Endothelial cell (in vitro differentiated cells): ENCODE measurements at places on chromosomes 2 and 18. TPM values are rescaled to one million over a fixed set of nuclear protein-coding genes. Genes with fewer than 3 reads are reported as not detected.

The RBM43 gene
- total RNA-seq = 5.7 TPM

The ZSWIM2 gene
- total RNA-seq = not detected

The MEP1B gene
- 0.15 TPM for total RNA-seq

The ASIC4 gene
- 1.6 TPM for total RNA-seq

The SLC19A3 gene
- 0.62 TPM for total RNA-seq

The ANXA4 gene
- total RNA-seq = 29.4 TPM

- no peak overlapping the region for H3K4me3 ChIP-seq
- no peak for DNase-seq
- H3K27me3 ChIP-seq = peaks cover 2% of the 10 kb centered on the region
- H3K36me3 ChIP-seq = no peaks in the 10 kb centered on the region
- no peak overlapping the region for H3K27ac ChIP-seq
Observed at GRCh38 chr2:44596537-44597320, 235.0 kb downstream of the CAMKMT start.

DNA sequence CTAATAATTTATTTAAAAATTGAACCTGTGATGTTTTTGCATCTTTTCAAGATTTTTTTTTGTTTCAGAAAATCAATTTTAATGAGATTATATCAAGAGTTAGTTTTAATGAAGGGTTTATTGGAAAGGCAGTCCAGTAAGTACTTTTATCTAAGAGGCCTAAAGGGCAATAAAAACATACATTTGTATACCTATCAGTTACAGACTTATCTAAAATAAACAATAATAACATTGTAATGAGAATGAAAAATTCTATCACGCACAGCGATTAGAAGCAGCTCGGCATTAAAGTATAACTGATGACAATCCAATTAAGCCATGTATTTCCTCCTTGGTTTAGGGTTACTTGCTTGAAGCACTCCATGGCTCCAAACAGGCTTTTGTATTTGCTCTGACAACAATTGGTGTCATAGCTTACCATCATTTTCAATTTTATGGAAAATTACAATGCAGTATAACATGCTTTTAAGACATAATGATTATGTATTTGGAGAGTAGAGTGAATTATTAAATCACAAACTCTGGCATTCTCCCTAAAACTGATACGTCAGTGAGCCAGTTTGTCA, 629.4 kb downstream of the TSN start:
- no peak overlapping the region for H3K27ac ChIP-seq
- peaks cover 2% of the 10 kb centered on the region for H3K27me3 ChIP-seq
- DNase-seq = no peak
- peaks cover 3% of the 10 kb centered on the region for H3K36me3 ChIP-seq
- no peak overlapping the region for H3K4me3 ChIP-seq

DNA sequence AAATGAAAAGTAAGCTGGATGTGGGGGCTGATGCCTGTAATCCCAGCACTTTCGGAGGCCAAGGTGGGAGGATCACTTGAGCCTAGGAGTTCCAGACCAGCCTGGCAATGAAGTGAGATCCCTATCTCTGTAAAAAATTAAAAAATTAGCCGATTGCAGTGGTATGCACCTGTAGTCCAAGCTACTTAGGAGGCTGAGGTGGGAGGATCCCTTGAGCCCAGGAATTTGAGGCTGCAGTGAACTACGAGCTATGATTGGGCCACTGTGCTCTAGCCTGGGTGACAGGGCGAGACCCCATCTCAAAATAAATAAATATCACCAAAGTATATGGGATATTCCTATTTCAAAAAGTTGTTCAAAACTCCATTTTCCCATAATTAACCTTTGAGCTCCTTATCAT, 101.1 kb upstream of the FZD5 start:
- H3K4me3 ChIP-seq = no peak overlapping the region
- no peak for DNase-seq
- H3K27me3 ChIP-seq = peaks cover 1% of the 10 kb centered on the region
- no peak overlapping the region for H3K27ac ChIP-seq

GRCh38 chr2:16244153-16244965, 304.0 kb downstream of the MYCN start:
- no peaks in the 10 kb centered on the region for H3K36me3 ChIP-seq
- H3K27ac ChIP-seq = no peak overlapping the region
- DNase-seq = no peak
- peaks cover 3% of the 10 kb centered on the region for H3K4me1 ChIP-seq
- peaks cover 7% of the 10 kb centered on the region for H3K27me3 ChIP-seq
- no peak overlapping the region for H3K4me3 ChIP-seq

DNA sequence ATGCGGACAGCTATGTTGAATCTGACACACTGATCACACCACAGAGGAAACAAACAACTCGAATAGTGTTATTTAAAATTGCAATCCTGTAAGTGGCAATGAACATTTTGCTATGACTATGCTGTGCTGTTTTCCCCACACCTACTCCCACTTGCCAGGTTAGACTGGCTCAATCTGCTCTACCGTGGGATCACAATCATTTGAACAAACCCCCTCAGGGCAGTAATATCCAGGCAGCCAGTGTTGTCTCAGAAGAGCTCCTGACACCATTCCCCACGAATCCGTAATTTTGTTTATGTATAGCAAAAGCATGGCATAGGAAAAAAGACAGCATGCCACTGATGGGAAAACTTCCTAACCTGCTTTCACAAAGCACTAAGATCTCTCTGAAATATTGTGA, 284.3 kb downstream of the ERBB4 start:
- no peaks in the 10 kb centered on the region for H3K36me3 ChIP-seq
- H3K27ac ChIP-seq = no peak overlapping the region
- H3K4me3 ChIP-seq = no peak overlapping the region
- no peaks in the 10 kb centered on the region for H3K27me3 ChIP-seq
- no peak for DNase-seq

- no peak for DNase-seq
- H3K27ac ChIP-seq = peak overlapping the region; percentile 46
- H3K36me3 ChIP-seq = no peaks in the 10 kb centered on the region
- H3K27me3 ChIP-seq = no peaks in the 10 kb centered on the region
Observed at GRCh38 chr2:195575879-195576401, 81.1 kb upstream of the SLC39A10 start.

DNA sequence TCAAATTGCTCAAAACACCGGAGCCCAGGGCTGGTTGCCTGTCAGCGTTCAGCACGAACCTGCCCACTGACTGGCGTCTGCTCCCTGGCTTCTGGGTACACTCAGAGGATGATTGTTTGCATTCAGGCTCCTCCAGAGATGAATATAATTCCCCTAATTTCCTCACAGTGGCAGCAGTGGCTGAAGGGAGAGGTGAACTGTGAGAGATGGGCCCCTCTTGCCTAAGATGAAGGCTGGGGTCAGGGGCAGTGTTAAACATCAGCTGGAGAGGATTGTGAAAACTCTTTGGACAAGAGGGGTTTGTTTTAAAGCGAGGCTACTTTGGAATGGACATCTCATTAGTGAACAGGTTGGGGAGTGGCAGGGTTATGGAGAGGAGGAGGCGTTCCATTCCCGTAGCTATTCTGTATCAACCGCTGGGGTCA, 31.0 kb downstream of the TCF7L1 start:
- DNase-seq = no peak
- peaks cover 69% of the 10 kb centered on the region for H3K4me1 ChIP-seq
- peaks cover 16% of the 10 kb centered on the region for H3K27me3 ChIP-seq
- H3K4me3 ChIP-seq = no peak overlapping the region
- H3K36me3 ChIP-seq = peaks cover 28% of the 10 kb centered on the region

GRCh38 chr2:240349133-240350005, 86.1 kb upstream of the GPC1 start:
- no peaks in the 10 kb centered on the region for H3K4me1 ChIP-seq
- no peaks in the 10 kb centered on the region for H3K36me3 ChIP-seq
- no peak overlapping the region for H3K4me3 ChIP-seq
- H3K27ac ChIP-seq = no peak overlapping the region

GRCh38 chr2:113854970-113855740, 34.7 kb upstream of the ACTR3 start:
- H3K4me3 ChIP-seq = no peak overlapping the region

DNA sequence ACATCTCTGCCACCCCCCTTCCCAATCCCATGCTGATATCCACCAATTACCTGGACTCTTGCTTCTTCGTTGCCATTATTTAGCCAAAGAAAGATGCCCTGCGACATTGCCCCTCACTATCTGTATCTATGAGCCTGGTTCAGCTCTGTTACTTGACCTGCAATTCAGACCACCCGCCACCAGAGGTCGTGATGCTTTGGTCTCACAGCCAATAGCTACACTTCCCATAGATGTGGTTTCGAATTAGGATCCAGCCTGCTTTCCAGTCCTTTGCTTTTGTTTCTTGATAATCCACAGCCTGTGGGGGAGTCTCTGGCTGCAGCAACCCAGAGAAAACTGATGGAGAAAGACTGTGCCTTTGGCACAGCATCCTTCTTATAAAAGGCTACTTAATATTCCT, 239.4 kb downstream of the KLHL29 start:
- H3K36me3 ChIP-seq = peaks cover 18% of the 10 kb centered on the region
- peaks cover 16% of the 10 kb centered on the region for H3K27me3 ChIP-seq
- H3K27ac ChIP-seq = no peak overlapping the region
- DNase-seq = no peak

GRCh38 chr2:122112216-122113005, 357.0 kb downstream of the TSN start:
- peaks cover 22% of the 10 kb centered on the region for H3K4me1 ChIP-seq
- H3K27me3 ChIP-seq = peaks cover 4% of the 10 kb centered on the region
- H3K36me3 ChIP-seq = peaks cover 10% of the 10 kb centered on the region
- DNase-seq = no peak

GRCh38 chr2:227388537-227389011, 825 bp upstream of the SCYGR1 start:
- H3K4me1 ChIP-seq = no peaks in the 10 kb centered on the region
- no peak overlapping the region for H3K4me3 ChIP-seq
- peaks cover 1% of the 10 kb centered on the region for H3K27me3 ChIP-seq
- no peak for DNase-seq
- H3K27ac ChIP-seq = no peak overlapping the region

DNA sequence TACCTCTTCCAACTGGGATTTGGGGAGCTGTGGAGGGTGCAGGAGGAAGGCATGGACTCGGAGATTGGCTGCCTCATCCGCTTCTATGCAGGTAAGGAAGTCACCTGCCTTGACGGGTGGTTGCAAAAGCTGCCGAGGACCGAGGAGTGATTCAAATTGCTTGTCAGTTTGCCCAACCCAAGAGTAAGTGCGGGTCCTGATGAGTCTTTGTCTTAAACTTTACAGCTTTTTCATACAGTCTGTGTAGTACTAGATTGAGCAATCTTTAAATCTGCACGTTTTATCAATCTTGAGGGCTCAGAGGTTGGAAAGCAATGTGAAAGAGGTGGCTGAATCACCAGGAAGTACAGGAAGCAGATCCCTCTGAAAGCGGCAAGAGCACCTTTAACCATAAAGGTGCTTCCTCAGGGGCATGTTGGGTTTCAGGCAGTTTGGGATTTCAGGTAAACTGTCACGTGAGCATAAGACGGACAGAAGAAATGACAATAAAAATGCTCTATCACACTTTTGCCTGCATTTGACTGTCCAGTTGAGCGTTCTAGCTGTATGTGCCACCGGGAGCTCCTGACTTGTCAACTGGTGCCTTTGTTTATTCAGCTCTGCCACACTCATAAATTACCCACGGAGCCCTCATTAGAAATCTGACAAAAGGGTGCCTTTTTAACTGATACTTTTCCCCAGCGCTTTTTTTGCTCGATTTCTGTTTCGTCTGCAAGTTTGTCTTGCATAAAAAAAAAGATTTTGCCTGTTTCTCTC, 2.0 kb downstream of the PHLPP1 start:
- peaks cover 20% of the 10 kb centered on the region for H3K27me3 ChIP-seq
- H3K27ac ChIP-seq = peak overlapping the region; percentile 92
- H3K4me3 ChIP-seq = peak overlapping the region; percentile 99

GRCh38 chr2:58261209-58261608, 20.1 kb upstream of the FANCL start:
- no peaks in the 10 kb centered on the region for H3K27me3 ChIP-seq
- DNase-seq = no peak
- H3K4me3 ChIP-seq = no peak overlapping the region
- no peak overlapping the region for H3K27ac ChIP-seq
- H3K4me1 ChIP-seq = no peaks in the 10 kb centered on the region

DNA sequence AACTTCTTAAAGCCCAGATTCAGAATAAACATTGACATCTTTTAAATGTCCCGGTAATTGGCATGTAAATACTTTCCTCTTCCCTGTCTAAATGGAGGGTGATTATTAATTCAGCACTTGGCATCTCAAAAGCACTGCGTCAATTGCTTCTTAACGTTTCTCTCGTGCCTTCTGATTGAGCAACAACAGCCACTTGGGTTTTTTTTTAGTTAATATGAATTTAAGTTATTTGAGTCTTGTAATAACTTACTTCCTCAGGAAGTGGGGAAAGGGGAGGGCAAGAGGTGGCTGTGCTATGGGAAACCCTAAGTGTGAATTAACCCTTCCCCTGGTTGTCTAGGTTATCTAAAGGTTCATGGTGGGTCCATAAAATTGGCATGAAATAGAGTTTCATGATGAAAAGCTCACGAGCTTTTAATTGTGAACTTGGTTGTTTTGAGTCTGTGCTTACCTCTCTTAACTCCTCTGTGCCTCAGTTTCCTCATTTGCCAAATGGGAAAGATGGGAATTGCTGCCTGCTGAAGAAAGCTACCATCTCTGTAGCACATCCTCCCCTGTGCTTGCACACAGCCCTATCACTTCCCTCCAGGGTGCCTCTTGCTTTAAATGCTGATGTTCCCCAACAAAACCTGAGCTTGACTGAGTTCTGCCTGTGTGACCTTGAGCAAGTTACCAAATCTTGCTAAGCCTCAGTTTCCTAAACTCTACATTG, 126.3 kb upstream of the BCL2L11 start:
- no peaks in the 10 kb centered on the region for H3K27me3 ChIP-seq
- no peak overlapping the region for H3K4me3 ChIP-seq
- no peak for DNase-seq
- H3K4me1 ChIP-seq = no peaks in the 10 kb centered on the region
- H3K27ac ChIP-seq = no peak overlapping the region

- peaks cover 3% of the 10 kb centered on the region for H3K4me1 ChIP-seq
- H3K27me3 ChIP-seq = no peaks in the 10 kb centered on the region
Observed at GRCh38 chr18:697800-698199, 14.6 kb downstream of the ENOSF1 start.

- H3K4me1 ChIP-seq = no peaks in the 10 kb centered on the region
- DNase-seq = no peak
- no peaks in the 10 kb centered on the region for H3K36me3 ChIP-seq
- H3K27ac ChIP-seq = no peak overlapping the region
Observed at GRCh38 chr2:15687720-15688119, 96.1 kb downstream of the DDX1 start.

DNA sequence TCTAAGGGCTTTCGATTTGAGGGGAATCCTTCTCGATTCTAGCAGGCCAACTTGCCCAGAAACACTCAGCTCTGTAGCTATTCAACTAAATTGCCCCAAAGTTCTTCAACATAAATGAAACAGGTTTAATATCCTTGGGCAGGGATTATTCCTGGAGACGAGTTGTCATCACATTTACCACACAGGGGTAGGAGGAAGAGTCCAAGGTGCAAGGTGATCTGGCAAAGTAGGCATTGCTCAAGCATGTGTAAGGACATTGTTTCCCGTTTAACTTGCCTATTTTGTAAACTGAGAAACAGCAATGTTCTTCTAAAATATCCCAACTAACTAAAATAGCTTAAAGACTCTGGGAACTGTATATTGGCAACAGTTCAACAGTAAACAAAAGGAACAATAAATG, 814.3 kb downstream of the BCL11A start:
- no peaks in the 10 kb centered on the region for H3K27me3 ChIP-seq
- DNase-seq = no peak
- H3K4me1 ChIP-seq = no peaks in the 10 kb centered on the region
- no peak overlapping the region for H3K27ac ChIP-seq
